ENCODE measurements at places on chromosomes 2 and 18.
A peak's percentile ranks its signal among the peaks of the same experiment; 100 is the strongest.

- no peak for DNase-seq
These were observed 46.8 kb upstream of the TRIM43B start for GRCh38 chr2:95531254-95531771.

GRCh38 chr2:54083021-54083420 lies 32.4 kb upstream of the ACYP2 start:
- DNase-seq, result no peak

DNA sequence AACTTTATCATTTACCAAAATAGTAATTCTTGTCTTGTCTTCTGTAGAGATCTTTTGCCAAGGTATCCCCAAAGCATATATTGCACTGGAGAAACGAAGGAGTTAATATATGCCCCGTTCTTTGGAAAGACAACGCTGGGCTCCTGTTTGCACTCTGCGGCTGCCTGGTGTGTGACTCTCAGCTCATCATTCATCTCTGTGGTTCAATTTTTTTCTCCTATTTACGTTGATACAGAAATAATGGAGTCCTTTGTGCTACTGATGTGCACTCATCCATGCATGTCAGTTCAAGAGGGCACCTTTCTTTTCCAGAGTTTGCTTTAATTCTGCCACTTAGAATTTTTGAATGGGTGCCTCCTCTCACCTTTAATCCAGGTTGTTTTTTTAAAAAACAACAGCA lies 655.5 kb downstream of the DCDC2C start:
- no peak for DNase-seq

DNA sequence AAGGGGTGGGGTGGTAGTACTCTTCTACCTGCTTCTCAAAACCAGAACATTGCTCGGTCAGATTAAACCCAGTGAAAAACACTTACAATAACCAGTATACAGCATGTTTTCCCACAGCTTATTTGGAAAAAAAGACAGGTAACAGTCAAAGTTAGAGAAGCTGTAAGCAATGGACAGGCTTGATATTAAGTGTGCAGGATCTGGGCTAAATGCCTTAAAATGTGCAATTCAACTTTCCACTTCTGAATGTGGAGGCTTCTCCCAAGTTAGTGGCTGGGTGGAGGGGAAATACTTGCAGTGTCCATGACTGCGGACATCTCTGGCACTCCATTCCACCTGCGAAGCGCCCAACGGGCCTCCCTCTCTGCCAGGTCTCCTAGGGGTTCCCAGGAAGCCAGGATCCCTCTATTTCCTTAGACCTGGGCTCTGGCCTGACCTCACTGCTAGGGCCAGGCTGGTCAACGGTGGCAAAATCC lies 5.3 kb downstream of the ZEB2 start:
- DNase-seq, result no peak

GRCh38 chr18:74367905-74368304 lies 52.3 kb downstream of the C18orf63 start:
- no peak for DNase-seq

DNA sequence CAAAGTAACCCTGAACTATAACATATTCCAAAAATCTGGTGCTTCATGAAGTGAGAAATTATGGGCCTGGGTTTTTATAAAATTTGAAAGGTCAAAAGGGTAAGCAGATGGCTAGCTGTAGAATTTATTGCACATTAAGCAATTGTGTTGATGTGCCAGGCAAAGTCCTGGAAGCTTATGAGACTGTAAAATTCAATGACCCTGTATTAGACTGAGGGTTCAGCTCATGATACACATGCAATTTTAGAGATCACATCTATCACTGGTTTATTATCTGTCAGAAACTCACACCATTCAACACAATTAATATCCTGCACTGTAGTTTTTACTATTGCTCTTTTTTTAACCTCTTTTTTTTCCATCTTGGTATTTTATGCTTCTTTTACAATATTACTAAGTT lies 1162.6 kb upstream of the SLC39A10 start:
- DNase-seq, result no peak

GRCh38 chr2:135056790-135057189 lies 4.7 kb downstream of the RAB3GAP1 start:
- DNase-seq, result no peak

DNA sequence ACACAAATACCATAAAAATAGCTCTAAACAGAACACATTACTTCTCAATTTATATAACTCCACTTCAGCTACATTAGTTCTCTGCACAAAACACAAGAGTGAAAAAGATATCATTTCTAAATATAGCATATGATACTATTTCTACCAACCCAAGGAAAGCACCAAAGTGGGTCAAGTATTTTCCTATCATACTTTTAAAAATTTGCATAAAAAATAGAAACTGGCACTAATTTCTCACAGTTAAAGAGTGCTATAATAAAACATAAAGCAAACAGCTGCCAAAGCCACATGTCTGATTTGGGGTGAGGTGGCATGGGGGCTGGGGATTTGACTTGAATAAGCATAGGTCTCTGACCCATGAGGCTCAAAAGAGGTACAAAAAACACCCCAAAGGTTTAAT lies 61.5 kb downstream of the BARD1 start:
- DNase-seq, result no peak

GRCh38 chr2:195595825-195596224 lies 61.2 kb upstream of the SLC39A10 start:
- DNase-seq, result peak; percentile 27

DNA sequence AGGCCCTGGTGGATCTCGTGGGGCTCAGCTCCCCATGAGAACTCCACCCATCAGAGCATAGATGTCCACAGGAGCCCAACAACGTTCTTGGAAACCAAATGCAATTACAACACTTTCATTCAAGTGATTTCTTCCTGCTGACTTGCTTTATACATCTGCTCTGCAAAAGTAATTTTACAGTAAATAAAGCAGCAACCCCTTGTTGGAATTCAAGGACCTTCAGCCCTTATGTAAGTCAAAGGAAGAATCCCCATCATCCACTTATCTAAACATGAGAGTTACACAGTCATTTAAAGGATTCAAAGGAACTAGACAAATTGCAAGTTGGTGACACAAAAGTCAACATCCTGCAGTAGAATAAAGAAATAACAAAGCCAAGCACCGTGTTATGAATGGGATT lies 17.1 kb upstream of the ANTXR1 start:
- DNase-seq, result no peak

DNA sequence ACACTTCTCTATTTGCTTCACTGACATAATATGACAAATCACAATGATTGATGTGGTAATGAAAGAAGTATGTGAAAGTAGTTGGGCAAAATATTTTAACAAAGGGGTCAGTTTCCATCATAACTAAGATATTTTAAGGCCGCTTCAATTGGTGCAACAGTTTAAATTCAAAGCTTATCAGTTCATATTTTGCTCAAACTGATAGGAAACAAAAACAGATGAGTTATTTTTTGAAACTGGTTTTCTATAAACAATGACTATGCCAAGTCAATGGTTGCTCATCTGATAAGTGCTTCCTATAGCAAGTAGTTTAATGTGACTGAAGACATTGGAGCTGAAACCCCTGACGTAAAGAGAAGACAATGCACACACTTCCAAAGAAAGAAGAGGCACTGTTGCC lies 1290.7 kb downstream of the SUCLG1 start:
- DNase-seq, result no peak

DNA sequence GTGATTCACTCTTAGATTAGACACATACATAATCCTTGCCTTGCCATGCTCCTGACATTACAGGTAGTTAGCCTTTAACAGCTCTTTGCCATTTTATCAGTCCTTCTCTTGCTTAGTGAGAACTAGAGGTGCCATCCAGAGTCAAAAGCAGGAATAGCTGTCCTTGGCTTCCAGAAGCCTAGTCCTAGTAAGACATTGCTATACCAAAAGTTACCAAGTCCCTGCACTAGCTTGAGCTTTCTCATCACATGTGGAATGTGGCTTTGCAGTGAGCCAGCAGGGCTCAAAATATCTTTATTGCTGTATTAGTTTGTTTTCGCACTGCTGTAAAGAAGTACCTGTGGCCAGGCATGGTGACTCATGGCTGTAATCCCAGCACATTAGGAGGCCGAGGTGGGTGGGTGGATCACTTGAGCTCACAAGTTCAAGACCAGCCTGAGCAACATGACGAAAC lies 104.7 kb upstream of the NOSTRIN start:
- DNase-seq, result no peak

DNA sequence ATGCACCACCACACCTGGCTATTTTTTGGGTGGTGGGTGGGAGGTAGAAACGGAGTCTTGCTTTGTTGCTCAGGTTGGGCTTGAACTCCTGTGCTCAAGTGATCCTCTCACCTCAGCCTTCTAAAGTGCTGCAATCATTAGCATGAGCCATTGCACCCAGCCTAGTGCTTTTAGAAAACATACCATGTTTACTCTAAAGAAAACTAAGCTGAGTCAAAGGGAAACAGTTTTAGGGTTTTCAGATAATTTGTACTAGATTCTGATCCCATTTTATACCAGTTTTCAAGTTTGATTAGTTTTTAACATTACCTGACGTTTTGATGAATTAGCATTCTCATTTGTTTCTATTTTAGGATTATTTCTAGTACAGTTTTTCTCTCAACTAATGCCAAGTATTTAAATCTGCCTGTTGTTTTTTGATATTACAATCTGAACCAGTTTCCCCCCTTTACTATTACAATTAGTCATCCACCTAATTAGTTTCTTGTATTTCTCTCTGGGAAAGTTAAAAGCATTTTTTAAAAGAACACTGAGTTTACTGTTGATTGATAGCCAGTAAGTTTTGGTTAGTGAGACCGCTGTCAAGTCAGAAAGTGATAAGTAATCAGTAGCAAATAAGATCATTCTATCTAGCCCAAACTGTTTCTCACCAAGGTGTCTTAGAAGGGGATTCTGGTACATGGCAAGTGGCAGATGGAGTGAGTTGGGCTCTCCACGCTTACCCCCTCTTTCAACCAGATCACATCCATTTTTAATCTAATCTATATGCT lies 24.2 kb upstream of the TBR1 start:
- no peak for DNase-seq

DNA sequence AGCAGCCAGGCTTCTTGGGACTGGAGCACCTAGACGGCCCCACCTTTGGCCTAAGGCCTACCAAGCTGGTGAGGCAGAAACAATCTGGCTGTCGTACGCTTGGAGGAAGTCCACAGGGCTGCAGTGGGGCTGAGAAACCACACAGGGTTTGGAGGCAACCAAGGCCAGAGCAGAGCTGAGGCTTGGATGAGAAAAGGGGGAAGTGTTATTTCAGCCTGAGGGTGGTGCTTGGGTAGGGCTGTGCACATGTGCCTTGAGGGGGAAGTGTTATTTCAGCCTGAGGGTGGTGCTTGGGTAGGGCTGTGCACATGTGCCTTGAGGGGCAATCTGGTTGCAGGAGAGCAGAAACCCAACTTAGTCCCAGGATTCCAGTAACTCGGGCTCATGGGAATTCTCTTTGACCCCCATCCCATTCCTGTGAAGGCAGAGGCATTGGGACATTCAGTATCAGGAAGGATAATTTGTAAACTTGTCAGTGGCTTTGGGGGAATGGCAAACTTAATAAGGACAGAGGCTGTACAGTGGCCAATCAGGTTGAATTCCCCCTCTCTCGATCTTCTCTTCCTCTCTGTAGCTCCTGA lies 971 bp upstream of the FBXO41 start:
- DNase-seq, result peak; percentile 66

DNA sequence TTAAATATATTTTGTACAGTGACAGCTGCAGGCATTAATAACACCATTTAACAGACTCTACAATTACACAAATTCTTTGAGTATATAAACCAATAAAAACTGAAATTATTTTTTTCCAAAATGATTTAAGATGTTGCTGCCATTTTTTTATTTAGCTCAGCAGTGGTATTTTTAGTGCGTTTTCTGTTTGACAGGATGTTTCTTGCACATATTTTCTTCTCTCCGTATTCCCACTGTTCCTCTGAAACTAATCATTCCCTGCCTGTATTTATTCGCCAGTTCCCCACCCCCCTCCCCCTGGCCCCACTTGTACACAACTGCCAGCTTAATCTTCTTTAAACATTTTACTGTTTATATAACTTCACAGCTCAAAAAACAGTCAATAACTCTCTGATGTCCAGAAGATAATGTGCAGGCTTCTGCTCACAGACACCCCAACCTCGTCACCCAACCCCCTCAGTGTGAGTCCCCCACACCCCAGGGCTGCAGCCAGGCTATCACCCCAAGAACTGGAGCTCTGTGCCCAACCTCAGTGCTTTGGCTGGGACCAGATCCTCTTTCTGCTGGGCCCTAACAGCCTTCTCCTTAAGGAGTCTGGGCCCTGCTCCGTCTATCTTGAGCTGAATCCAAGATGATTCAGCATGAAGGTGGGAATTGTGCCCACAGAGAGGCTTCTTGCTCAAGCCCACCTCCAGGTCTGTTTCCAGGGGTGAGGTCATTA lies 41.6 kb upstream of the MAP4K4 start:
- DNase-seq, result no peak

Data from CD14-positive monocyte (primary cell).